ENCODE measurements at places on chromosomes 6 and 20.

- DNase-seq = no peak
Measured at GRCh38 chr20:10611357-10611756, 62.4 kb downstream of the JAG1 start.

GRCh38 chr6:170448317-170448716 is 104.8 kb downstream of the PSMB1 start:
- DNase-seq = no peak

DNA sequence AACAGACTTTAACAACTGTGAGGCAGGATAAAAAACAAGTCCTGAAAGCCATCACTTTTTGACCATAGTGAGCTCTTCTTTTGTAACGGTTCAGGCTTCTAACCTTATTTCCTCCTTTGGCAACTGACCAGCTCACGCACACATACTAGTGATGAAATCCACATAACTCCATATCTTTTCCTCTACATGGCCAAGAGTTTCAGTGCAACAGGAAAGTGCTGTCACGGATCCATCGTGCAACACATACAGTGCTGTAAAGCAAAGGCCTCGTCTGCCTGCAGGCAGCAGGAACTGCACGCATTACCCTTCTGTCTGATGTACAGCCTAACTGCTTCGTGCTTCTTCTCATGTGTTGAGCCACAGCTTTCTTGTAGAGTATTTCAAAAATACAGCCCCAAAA is 108.5 kb downstream of the EPM2A start:
- DNase-seq = no peak

- DNase-seq = no peak
Measured at GRCh38 chr20:59325142-59325523, 24.7 kb downstream of the EDN3 start.

- DNase-seq = no peak
Measured at GRCh38 chr6:42404484-42404883, 47.2 kb downstream of the TRERF1 start.

- DNase-seq = no peak
Measured at GRCh38 chr6:20058121-20058905, 154.0 kb downstream of the MBOAT1 start.

DNA sequence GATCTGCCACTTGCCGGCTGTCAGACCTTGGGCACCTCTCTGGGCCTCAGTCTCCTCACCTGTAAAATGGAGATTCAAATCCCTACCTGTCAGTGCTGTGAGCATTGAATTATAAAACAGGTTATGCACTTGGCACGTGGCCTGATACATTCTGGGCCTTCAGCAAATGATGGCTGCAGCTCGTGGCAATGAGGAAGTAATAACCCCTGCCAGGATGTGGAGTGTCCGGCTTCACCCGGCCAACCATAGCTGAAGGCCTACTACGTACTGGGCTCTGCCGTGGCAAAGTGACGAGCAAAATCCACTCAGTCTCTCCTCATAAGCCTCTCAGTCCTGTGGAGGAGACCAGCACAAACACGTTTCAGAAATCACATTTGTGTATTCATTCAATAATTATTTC is 10.9 kb upstream of the VSTM2L start:
- DNase-seq = no peak

- DNase-seq = no peak
Measured at GRCh38 chr6:7135755-7136154, 28.0 kb downstream of the RREB1 start.

DNA sequence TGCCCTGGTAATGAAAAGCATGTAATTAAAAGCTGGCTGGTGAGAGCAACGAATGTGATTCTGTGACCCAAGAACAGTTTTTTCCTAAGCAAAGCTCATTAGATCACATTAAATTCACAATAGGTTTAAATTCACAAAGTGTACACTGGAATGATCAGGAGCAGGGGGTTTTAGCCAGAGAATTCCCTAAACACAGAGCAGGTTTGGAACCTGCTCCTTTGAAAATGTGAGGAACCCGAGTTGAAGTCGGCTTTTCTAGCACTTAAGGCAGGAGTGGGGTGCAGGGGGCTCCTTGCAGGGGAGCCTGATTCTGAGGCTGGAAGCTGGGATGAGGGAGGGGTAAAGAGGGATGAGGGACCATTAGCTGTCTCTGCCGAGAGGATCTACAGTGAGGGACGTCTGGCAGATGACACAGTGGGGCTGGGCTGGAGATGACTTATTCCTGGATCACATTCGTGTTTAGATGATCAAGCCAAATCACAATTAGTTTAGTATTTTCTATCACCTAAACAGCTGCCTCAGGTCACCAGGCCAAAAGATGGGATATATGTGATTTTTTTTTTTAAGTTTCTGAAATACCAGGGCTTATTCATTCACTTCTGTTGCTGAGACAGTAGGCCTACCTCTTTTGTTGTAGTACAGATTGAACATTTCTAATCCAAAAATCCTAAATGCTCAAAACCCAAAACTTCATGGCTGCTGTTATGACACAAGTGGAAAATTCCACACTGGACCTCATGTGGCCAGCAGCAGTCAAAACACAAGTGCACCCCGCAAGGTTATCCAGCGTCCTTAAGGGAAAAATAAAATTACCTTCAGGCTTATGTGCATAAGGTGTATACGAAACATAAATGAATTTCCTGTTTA is 93.1 kb upstream of the HIVEP1 start:
- DNase-seq = no peak

GRCh38 chr6:108464418-108465097 is 96.2 kb upstream of the FOXO3 start:
- DNase-seq = no peak

GRCh38 chr6:41371461-41371991 is 36.1 kb downstream of the NCR2 start:
- no peak for DNase-seq

DNA sequence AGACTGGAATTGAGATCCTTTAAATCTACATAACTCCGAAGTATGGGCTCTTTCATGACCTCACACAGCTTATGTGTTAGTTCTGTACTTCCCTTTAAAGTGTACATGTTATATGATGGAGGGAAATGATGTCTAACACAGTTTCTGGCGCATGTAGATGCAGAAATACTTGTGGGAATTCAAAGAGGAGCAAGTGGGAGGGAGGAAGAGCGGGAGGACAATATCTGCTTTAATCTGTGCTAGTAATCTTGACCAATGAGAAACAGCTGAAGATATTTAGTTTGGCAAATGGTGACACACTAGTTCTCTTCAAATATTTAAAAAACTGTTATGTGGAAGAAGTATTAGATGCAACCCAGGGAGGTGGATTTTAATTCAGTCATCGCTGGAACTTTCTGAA is 62.9 kb upstream of the PLEKHG1 start:
- no peak for DNase-seq

DNA sequence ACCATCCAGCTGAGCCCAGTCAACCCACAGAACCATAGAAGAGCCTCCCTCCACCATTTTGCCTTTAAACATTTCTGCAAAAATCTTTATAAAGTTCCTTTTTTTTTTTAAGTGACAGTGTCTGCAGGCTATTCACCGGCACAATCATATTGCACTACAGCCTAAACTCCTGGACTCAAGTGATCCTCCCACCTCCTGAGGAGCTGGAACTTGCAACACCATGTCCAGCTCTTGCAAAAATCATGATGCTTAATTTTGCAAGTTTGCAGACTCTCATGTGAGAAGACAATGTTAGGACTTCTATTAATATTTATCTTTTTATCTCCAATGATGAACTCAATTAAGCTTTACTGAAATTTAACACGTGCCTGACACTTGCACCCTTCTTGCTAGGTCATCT is 88.8 kb downstream of the INSM1 start:
- no peak for DNase-seq

DNA sequence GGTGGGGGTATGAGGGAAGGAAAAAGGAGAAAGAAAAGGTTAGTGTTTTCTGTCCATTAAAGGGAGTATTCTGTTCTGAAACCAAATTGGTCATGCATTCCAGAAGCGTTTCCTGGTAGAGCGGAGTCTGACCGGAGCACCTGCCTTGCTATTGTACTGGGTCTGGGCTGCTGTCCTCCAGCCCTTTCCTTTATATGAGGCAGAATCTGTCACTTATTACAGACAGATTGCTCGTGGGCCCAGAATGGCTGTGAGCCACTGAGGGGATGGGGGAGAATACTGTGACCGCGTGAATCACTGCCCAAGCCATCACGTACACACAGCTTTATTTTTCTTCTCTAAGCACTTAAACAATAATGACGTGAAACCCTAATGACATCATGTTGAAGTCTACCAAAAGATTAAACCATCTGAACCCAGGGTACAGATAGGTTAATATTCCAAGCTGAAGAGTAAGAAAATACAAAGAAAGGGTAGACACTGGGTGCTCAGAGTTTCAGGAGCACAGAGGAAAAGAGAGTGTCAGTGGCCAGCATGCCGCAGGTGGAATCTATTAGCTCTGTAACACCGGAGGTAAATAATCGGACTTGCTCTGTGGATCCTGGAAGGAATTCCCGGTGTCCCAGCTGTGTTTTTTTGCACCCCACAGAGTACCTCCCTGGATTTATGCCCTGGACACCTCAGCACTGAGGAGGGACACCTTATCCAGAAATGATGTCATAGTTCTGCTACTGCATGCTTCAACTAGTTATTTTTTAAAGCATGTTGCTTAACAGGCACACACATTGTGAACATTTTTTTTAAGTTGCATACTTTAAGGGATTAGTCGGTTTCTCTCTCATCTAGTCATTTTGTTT is 573.3 kb downstream of the PKHD1 start:
- no peak for DNase-seq

DNA sequence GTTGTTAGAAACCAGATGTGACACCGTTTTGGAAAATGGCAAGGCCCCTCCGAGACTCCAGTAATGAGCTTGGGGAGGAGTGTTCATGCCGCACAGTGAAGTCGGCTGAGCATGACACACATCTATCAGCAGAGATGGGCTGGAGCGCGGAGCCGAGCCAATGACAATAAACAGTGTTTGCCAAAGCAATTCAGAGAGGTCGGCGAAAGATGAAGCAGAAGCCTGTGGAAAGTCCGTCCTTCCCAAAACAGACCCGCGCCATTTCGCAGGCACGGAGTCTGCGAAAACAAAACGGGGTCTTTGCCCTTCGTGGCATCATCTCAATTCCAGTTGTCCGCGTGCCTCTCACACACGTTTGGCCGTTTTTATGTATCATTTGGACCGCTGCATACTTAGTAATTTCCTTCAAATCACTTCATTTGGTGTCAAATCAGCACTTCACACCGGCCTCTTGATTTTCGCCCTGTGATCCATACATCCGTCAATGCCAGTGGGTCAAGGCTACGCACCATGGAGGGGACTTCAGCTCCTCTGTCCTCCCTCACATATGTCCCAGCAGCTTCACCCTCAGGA is 71.3 kb downstream of the SULF2 start:
- DNase-seq = no peak

DNA sequence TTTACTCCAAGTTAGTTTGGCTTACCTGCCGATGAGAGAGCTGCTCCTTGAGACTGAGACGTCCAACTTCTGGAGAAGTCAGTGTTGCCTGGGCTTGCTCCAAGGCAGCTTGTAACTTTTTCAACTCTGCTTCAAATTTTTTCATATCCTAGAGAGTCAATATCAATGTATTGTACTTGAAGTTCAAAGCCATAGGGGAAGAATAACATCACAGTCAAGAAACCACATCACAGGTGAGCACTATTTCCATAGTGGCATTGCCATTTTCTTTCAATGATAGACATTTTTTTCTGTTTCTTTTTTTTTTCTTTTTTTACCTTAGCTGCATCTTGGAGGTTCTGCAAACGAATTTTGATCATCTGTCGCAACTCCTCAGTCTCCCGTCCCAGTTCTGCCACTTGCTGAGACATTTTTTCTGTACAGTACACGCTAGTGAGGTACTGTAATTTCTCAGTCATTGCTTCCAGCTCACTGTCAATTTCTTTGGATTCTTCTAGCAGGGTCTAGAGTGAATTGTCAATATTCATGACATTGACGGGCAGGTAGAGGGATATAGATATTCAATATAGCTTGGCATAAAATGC is 326.7 kb downstream of the SYNE1 start:
- no peak for DNase-seq

GRCh38 chr20:21901470-21902275 is 196.2 kb downstream of the PAX1 start:
- DNase-seq = no peak

GRCh38 chr6:55892749-55893357 is 17.5 kb upstream of the BMP5 start:
- no peak for DNase-seq

- no peak for DNase-seq
Measured at GRCh38 chr20:61499859-61500554, 247.9 kb downstream of the CDH4 start.

- no peak for DNase-seq
Measured at GRCh38 chr6:6908121-6908520, 199.6 kb upstream of the RREB1 start.

DNA sequence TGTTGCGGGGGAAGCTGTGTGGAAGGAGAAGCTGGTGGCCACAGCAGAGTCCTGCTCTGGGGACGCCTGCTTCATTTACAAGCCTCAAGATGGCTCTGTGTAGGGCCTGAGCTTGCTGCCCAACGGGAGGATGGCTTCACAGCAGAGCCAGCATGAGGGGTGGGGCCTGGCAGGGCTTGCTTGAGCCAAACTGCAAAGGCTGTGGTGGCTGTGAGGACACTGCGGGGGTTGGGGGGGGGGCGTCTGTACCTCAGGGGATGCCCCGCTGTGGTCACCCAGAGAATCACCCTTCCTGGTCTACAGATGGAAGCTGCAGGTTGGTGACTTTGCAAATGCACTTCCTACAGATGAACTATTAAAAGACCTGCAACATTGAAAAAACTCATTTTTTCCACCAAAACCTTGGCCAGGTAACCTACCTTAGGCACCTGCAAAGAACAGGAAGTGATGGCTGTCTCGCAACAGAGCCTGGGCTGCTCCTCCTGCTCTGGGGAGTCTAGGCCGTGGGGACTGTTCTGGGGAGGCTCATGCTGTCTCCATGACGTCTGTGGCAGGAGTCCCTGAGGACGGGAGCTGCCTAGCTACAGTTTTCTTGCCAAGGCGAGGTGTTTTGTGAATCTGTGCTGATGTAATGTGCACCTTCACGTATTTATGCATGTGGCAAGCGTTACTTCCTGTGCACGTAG is 7.3 kb downstream of the NPBWR2 start:
- no peak for DNase-seq

DNA sequence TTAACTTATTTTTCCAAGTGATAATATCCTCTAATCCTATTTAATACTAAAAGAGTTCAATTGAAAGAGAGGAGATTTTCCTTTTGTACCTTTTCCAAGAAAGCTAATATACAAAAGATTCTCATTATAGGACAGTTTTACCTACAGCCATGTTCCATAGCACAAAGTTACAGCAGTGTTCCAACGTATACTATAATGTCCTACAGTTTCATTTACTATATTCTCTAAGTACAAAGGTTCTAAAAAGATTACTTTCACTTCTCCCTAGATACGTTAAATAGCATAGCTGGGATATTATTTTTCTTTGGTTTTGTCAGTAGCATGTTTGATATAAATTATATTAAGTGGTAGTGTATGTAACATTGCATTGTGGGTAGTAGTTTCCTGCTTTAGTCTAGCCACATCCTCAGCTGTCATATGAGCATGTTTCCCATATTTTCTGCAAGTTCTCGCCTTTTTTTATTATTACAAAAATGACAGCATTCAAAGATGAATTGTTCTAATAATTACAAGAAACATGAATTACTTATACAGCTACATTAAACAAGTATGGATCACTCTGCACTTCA is 4.4 kb upstream of the RUNX2 start:
- no peak for DNase-seq

GRCh38 chr6:38713812-38714211 is 1.3 kb upstream of the DNAH8 start:
- DNase-seq = peak; percentile 45
